DMS79 (cell line): ENCODE measurements at places on chromosomes 12 and 14.

GRCh38 chr14:35435177-35435576 is 30.6 kb upstream of the NFKBIA start:
- no peak for DNase-seq

DNA sequence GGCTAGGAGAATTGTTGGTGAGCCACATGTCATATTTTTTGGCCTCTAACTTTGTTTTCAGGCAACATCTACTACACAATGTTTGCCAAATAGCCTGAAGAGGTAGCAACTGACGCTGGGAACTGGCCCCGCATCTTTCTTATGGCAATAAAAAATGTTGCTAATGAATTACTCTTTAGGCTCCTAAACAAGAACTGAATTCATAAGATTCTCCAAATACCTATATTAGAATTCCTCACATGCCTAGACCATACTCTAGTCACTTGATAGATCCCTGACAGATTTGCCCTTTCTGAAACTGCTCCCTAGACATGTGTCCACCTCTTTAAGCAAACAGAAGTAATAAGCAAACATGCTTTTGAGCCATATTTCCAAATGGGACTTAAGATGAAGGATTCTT is 209.0 kb upstream of the ATXN7L3B start:
- DNase-seq, result no peak

DNA sequence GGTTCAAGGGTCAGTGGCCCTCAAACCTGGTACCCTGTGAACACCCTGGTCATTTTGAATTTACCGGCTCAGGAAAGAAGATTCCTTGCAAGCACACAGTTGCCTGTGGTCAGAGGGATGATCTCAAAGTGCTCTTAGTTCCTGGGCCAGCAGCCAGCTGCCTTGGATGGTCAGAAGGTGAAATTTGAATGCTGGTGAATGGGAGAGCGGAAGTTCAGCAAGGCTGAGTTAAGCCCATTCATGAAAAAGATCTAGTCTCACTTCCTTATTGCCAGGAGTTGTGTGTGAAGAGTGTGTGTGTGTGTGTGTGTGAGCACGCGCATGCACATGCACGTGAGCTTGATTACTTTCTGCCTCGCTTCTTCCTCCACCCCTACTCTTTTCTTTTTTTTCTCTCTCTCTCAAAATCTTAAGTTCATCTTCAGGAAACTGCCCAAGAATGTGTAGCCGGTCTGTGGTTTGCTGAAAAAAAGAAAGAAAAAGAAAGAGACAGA is 155.5 kb upstream of the CCND2 start:
- DNase-seq, result no peak

GRCh38 chr14:21352587-21352986 is 31.2 kb downstream of the SUPT16H start:
- DNase-seq, result no peak

DNA sequence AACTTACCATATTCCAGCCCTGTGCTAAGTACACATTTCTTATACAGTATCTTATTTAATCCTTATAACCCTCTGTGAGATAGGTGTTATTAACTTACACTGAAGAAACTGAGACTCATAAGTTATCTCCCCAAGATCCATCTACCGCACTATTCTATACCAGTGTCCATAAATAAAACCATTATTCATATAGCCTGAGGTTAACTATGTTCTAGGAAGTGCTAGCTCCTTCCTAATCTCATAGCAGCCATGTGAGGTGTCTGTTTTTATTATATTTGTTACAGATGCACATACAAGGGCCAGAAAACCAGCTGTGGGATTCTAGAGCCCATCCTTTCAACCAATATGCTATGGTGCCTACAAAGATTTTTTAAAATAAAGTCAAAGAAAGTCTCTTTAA is 100.3 kb upstream of the RAP1B start:
- DNase-seq, result no peak

DNA sequence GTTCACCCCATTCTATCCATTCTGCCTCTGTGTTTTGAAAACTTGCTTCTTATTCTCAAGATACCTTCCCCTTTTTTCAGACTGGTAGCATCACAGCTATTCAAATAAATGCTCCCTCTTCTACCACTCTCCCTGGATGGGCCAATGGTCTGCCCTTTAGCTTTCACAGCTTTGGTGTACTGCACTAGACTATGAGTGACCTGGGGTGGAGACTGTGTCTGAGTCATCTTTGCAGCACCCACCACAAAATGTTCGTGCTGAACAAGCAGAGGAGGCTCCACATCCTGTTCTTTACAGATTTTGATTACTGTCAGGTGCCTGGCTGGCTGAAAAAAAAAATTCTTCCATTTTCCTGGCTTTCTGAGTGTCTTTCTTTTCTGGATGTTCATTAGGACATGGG is 1104.1 kb upstream of the TMEM132C start:
- no peak for DNase-seq

DNA sequence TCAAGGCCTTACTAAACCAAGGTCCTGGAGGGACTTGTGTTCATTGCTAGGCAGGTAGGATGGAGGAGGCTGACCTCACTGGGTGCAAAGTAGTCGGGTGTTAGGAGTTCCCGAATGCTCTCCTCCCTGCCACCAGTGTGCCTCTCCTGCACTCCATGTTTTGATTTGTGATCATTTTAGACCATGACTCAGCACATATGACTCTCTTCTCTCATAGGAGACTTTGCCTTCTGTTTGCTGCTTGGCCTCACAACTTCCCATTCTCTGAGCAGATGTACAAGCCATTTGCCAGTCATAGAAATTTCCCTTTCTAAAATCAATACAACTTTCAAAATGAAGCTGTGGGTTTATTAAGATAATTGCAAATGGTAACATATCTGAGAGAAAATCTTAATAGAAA is 46.6 kb upstream of the LRIG3 start:
- DNase-seq, result no peak

DNA sequence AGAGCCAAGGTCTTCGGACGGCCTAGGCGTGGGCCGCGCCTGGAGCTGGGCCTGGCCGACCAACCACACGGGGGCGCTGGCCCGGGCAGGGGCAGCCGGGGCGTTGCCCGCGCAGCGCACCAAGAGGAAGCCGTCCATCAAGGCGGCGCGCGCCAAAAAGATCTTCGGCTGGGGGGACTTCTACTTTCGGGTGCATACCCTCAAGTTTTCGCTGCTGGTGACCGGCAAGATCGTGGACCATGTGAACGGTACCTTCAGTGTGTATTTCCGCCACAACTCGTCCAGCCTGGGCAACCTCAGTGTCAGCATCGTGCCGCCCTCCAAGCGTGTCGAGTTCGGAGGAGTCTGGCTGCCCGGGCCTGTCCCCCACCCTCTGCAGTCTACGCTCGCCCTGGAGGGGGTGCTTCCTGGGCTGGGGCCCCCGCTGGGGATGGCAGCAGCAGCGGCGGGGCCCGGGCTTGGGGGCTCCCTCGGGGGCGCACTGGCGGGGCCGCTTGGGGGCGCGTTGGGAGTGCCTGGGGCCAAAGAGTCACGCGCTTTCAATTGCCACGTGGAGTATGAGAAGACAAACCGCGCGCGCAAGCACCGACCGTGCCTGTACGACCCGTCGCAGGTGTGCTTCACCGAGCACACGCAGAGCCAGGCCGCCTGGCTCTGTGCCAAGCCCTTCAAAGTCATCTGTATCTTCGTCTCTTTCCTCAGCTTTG is 4.4 kb upstream of the SHMT2 start:
- DNase-seq, result peak; percentile 20

DNA sequence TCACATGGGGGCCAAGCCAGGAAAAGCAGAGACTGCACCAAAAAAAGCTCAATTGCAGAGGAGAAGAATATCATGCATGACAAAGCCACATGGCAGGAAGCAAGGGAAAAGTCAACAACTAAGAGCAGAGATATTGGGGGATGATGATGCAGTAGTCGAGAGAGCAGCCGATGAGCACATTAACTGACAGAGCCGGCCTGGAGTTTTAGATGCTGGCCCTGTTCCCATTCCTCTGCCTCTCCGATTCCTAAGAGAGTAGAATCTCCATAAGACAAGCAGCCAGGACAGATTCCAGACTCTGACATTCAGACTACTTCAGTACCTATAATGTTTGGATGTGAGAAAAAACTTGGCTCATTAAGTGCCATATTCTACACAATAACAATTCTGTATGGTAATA is 155.9 kb downstream of the KCNH5 start:
- DNase-seq, result no peak

DNA sequence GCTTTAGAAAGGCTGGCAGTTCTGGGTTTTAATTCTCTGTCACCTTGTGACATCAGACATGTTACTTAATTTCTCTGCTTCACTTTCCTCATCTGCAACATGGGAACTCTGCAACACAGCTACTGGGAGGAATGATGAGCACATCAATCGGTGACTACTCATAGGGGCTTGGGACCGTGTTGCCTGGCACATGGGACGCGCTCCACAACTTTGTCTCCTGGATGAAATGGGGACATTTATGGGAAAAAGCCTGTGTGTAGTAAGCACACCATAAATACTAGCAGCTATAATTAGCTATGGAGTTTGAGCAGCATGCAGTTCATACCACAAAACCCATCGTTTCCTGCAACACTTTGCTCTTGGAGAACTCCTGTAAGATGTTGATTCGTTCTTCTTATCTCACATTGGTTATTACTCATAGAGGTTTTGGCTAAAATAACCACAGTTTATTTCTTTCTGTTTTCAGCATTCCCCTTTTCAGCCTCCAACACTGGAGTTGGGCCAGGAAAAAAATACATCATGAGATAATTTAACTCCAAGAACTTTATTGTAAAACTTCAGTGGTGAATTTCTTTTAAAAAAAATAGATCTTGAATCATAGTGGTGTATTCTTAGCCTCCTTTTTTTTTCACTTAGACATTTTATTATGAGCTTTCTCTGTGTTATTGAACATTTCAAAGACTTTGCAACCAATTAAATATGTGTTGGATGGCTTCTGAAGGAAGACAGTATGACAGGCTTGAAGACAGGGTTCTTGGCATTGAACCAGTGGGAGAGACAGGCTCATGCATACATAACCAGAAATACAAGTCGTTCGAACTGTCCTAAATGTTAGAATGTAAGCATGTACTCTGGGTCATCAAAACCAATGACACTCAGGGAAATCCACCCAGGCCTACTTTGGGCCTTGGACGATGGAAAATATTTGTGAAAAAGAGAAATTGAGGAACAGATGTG is 72.7 kb downstream of the RIN3 start:
- no peak for DNase-seq

DNA sequence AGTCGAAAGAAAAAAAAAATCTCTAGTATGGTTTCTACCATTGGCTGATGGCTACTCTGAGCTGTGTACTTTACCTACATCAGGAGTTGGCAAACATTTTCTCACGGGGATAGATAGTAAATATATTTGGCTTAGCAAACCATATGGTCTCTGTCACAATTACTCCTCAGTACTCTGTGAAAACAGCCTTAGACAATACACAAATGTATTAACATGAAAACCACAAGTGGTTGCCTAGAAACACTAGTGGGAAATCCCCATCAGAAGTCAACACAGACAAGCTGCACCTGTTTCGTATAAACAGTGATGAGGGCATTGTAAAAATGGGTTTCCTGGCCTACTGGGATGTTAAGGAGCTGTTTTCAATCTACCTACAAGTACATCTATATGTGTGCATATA is 84.6 kb upstream of the NAV3 start:
- peak; percentile 66 for DNase-seq

DNA sequence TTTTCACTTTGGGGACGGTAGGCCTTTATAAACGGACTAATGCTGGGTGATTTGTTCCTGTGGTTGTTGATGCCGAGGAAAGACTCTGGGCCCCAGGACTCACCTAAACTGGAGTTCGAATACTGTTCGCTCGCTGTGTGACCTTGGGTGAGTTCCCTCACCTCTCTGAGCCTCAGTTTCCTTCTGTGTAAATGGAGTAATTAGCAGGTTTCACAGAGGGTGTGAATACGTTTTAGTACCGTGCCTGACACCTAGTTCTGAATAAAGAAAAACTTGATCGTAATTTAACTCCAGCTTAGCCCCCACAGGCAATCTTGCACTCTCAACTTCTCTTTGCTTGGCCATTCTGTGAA is 505 bp downstream of the UBE3B start:
- DNase-seq, result no peak

DNA sequence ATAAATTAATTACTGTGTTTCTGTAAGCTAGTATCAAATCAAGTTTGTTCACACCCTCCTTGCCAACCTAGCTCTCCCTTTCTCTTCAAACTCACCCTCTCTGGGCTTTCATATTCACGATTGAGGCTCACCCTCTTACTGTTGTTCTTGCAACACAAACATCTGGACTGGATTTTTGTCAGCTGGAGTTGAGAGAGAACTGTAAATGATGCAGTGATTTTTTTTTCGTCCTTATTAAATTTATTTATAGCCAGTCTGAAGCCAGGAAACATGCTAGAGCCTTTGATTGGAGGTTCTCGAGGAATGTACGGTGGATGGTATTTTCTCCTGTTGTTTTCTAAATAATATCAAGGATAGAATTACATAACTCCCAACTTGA is 485.1 kb downstream of the ZFP36L1 start:
- no peak for DNase-seq

GRCh38 chr14:22540811-22541360 is 48.1 kb downstream of the DAD1 start:
- no peak for DNase-seq

GRCh38 chr14:50734950-50735695 is 67.0 kb upstream of the SAV1 start:
- no peak for DNase-seq

DNA sequence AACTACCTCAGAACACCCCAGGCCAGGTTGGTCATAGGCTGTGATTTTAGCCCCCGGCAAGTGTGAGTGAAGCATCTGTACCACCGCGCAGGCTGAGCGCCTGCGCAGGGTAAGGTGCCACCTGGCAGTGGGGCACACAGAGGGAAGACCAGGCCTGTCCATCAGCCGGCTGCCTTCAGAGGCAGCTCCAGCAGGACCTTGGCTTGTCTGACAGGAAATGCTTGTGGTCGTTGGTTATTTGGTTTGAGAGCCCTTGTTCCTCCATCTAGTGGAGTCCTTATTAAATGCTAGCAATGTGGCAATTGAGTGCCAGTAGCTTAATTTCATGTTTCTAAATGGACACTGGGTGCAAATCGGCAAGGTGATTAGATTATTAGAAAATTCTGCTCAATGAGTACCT is 27.5 kb downstream of the SLC25A29 start:
- DNase-seq, result peak; percentile 96

DNA sequence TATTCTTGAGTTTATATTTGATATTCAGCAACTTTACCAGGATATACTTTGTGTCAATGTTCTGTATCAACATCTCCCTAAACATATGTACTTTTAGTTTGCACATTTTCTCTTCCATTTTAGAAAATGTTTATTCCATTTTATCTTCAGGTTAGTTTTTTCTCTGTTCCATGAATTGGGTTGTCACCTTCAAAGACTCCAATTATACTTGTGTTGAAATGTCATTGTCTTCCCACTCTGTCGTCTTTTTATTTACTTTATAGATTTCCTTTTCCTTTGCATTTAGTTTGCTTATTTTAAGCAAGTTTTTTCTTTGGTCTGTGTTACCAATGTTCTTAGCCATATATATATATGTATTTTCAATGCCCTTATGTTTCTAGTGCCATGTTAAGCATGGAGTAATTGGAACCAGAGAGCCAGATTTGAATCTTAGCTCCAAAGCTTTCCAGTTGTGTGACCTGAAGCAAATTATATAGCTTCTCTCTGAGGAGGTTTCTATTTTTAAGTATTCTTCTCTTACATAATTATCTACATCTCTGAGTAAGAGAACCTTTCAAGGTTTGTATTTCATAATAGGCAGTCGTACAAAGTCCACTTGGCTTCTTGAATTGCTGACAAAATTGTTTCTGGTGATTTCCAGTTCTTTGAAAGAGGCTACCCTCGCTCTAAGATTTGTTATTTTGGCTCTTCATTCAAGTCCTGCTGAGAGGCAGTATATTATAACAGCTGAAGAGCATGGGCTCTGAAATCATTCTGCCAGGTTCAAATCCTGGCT is 85.8 kb upstream of the DYRK2 start:
- no peak for DNase-seq
